ENCODE measurements at places on chromosomes 6 and 20.

- no peak for DNase-seq
Measured at GRCh38 chr6:123638865-123639264, 2.1 kb upstream of the TRDN start.

DNA sequence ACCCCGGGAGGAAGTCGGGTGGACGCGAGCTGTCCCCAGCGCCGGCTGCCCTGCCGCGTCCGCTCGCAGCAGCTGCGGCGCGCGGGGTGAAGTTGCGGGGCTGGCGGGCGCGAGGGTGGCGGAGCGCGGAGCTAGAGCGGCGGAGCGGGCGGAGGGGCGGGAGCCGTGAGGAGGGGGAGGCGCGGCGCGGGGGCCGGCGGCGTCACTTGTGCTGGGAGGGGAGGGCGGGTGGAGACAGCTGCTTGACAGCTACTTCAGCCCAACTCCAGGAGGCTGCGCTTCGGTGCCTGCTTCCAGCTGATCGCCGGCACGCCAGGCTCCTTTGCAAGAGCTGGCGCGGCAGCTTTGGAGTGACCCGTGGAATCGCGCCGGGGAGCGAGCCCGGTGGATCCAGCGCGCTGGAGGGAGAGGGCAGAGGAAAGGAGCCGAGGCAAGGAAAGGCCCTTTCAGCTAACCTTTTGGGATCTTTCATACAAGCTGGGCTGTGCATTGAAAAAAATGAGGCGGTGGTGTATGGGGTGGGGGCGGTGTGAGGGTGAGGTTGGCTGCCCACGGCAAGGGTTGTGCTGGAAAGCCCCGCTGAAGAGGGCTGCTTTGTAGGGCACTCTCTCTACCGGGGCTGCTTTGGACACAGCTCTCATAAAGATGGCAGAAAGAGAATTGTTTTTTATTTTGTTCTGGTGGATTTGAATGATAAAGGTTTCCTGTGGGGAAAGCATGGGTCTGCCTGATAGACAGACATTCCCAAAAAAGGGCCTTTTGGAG, 24.6 kb downstream of the RIPOR2 start:
- no peak for DNase-seq

DNA sequence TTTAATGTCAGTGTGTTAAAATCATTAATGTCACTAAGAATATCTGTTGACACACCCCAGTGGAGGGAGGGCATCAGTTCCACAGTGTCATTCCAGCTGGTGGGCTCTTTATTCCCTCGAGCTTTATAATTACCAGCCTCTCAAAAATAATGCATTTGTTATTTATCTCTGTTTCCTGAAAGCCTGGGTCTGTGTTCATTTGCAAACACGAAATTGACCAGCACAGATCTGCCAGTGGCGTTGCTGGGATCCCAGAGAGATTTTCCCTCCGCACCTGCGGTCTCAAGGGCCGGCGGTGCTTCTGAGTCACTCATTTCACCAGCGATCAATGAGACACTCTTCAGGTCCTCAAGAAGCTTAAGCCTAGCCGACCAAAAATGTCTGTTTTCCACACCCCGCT, 5.7 kb upstream of the PYGB start:
- no peak for DNase-seq

DNA sequence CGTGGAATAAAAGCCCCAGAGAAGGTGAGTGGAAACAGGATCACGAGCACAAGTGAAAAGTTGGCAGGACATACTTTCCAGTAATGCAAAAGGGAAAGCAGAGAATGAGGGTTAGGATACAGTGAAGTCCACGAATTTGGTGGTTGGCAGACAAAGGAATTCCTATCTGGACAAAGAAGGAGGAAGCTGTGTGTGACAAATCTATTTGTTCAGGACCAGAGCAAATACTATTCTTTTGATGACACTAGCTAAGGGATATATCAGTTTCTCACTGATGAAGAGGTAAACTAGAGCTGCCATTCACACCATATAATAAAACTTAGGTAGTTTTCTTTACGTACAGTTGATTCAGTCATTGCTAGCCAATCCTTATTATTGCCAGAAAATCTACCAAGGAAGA, 156.8 kb upstream of the GRIK2 start:
- DNase-seq, result no peak

DNA sequence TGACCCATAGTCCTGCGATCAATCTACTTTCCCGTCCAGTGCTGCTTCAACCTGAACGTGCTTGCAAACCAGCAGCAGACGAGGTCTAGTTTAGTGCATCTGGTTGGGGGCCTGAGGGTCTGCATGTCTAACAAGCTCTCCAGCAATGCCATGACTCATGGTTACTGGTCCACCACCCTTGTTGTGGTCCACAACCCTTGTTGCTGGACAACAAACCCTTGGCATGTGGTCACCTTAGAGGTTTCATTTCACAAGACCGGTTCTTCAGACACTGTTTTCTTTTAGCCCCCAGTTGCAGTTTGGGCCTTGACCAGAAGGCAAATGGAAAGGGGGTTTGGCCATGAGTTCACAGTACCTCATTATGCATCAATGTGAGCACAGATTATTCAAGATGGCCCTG, 424.8 kb downstream of the QKI start:
- DNase-seq, result no peak

- no peak for DNase-seq
Measured at GRCh38 chr6:2826131-2826530, 15.5 kb downstream of the SERPINB1 start.

GRCh38 chr20:9052136-9052535, 16.8 kb upstream of the PLCB4 start:
- DNase-seq, result no peak

Measured in AG09309 (cell line).